Transverse colon (tissue), 4 donors: ENCODE measurements at places on chromosomes 13 and 19. TPM values are rescaled to one million over a fixed set of nuclear protein-coding genes. Genes with fewer than 3 reads are reported as not detected.

DNA sequence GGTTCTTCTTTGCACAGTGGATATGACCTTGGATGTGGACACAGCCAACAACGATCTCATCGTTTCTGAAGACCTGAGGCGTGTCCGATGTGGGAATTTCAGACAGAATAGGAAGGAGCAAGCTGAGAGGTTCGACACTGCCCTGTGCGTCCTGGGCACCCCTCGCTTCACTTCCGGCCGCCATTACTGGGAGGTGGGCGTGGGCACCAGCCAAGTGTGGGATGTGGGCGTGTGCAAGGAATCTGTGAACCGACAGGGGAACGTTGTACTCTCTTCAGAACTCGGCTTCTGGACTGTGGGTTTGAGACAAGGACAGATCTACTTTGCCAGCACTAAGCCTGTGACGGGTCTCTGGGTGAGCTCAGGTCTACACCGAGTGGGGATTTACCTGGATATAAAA, 9.4 kb downstream of the RFPL4AL1 start:
- no peak for DNase-seq

DNA sequence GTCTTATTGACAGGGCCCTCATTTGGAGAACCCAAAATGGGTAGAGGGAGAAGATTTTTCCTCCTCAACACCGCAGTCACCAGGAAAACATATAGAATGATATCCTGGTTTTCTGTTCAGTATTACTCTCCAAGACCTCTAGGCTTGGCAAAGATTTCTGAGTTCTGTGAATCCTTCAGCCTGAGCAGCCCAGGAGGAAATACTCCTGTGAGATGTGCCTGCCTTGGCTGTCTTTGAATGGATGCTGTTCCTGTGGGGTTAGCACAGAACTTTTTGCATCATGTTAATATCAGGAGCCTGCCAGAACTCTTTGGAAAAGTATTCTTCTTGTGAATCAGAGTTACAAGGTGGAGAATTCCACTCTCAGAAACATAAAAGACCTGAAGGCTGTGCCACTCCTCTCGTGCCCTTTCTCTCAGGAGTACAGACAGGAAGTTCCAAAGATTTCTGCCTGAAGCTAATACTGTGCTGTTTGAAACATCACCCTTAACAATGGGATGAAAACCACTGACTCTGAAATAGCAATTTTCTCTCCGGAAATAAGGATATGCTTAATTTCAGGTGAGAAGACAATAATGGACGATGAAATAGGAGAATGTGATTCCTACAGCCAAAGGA, 520.1 kb upstream of the NBEA start:
- DNase-seq = no peak

- no peak for DNase-seq
These were observed 19.7 kb downstream of the ELF1 start for GRCh38 chr13:40999416-40999815.

DNA sequence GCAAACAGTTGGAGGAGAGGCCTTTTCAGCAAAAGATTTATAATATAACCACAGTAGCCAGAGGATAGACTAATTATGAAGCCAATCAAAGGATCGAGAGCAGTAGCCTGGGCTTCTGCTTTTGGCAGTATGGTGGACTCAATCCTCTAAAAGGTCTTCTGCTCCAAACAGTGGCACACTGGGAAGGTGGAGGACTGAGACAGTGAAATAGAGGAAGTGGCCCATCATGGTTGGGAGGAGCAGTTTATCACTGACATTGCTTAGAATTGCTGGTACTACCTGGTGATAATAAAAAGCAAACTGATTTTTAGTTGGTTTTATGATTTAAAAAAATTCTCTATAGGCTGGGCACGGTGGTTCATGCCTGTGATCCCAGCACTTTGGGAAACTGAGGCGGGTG, 20.9 kb upstream of the PLAUR start:
- DNase-seq = no peak

Gene RTBDN
- total RNA-seq = not detected

- DNase-seq = no peak
These were observed 28.0 kb upstream of the C1QTNF9 start for GRCh38 chr13:24281188-24282008.

DNA sequence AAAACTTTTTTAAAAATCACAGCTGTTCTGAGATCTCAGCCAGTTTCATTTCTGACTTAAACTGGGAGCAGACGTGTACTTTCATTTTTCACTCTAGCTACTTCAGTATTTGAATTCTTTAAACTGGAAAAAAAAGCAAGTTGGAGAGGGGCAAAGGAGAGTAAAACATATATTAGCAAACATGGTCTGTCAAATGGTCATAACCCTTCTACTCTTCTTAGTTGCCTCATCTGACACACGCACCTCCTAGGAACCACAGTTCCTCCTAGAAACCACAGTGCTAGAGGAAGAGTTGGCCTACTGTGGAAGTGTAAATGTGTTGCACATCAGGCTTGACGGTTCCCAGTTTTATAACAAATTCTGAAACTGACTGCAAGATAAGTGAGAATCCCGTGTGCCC, 47.2 kb downstream of the TM9SF2 start:
- DNase-seq = no peak

DNA sequence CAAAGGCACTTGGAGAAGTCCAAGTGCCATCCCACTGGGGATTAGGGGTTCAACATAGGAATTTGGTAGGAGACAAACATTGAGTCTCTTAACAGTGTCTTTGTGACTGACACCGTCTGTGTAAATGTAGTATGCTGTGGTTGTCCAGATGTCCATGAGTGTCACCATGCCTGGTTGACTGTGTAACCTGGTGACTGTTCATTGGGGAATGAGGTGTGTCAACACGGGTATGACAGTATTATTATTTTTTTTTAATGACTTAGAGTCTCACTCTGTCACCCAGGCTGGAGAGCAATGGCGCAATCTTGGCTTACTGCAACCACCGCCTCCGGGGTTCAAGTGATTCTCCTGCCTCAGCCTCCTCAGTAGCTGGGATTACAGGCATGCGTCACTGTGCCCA, 16.2 kb downstream of the PKN1 start:
- no peak for DNase-seq
